T-cell (primary cell): ENCODE measurements at places on chromosomes 1 and 21.

DNA sequence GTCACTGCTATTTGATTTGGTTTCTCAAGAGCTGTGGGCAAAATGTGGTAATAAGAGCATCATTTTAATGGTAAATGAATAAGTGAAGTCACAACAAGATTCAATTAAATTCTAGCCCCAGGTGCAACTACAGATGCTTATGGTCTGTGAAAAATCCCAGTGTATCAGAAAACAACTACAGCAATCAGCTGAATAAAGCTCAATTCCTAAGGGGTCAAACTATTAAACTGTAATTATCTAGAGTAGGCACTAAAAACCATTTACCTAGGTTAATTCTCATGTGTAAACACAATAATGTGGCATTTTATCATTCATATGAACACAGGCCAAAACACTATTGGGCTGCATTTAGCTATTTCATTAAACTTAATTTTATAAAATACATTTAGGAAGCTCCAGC, 9.6 kb downstream of the TARBP1 start:
- DNase-seq = no peak

DNA sequence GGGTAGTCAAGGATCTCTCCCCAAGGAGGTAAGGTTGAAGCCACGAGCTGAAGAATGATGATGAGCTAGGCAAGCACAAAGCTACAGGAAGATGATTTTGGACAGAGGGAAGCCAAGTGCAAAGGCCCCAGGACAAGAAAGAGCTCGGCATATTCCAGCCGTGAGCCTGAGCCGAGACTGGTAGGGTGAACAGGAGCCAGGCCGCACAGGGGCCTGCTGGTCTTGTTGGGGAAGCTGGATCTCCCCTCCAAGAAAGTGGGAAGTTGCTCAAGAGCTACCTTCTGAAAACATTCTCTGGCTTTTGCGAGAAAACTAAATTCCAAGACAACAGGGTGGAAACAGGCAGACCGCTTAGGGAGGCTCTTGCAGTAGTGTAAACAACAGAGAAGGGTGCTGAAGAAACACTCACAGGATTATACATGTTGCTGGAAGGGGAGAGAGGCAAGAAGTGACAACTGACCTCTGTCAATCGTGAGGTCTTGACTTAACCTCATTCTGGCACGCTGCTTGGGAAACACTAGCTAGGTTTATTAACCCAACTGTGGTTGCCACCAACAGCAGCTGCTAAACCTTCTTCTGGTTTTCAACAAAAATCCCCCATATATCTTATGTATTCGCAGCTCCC, 625.2 kb downstream of the SMYD3 start:
- DNase-seq = no peak

- peak; percentile 83 for DNase-seq
Measured at GRCh38 chr1:153566414-153567371, 1.0 kb upstream of the S100A2 start.

- no peak for DNase-seq
Measured at GRCh38 chr1:178371235-178371634, 125.5 kb downstream of the CLEC20A start.

- no peak for DNase-seq
Measured at GRCh38 chr1:206738370-206739366, 31.9 kb upstream of the IL19 start.

DNA sequence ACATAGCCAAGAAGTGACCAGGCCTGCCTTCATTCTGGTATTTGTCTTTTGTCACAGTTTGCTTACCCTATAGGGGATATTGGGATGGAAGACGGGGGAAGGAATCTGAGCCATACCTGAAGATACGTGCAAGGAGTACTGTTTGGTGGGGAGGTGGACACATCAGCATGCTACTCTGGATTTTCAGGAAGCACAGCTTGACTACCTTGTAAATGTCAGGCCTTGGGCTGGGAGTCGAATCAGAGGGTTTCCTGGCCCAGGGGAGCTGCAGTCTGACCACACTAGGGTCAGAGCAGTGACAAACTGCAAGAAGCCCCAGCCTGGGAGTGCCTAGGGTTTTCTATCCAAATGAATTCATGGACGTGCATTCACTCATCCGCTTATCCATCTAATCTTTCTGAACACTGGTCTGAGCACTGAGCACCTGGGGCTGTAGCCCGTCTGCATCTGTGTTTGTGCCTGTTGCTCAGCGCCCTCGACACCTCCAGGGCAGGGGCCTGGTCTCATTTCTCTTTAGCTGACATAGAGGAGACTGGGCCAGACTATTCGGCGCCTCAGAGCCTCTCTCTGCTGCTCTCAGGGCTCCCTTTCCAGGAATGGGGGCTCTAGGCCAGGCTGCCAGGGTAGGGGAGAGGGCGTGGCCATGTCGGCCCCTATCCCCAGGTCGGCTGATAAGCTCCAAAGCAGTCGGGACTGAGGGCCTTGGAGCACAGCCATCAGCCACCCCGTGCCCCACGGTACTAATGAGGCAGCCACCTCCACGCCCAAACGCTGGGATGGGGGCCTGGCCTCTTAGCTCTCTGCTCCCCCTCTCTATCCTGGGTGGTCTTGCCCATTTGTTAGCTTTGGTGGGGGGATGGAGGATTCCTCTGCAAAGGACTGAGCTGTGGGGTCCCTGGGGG, 47.0 kb upstream of the SLC2A1 start:
- no peak for DNase-seq

- no peak for DNase-seq
Measured at GRCh38 chr1:111754984-111755330, 744 bp upstream of the DDX20 start.

DNA sequence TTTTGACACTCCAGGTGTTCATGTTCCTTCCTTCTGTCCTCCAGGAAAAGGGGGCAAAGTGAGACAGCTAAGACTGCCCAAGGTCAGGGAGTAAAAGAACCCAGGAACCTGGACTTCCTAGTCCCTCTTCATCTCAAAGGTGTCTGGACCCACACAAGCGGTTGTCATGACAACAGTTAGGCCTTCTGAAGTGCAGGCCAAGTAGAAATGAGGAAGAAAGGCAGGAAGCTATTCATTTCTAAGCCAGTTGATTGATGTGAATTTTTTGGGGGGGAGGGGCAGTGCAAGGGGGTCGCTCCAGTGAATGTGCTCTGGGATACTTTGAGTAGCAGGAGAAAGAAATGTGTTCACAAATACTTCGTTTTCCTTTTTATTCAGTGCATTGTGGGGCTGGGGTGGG, 114.3 kb downstream of the NAV1 start:
- no peak for DNase-seq

GRCh38 chr1:110393691-110394492, 3.1 kb upstream of the SLC16A4 start:
- DNase-seq = no peak

DNA sequence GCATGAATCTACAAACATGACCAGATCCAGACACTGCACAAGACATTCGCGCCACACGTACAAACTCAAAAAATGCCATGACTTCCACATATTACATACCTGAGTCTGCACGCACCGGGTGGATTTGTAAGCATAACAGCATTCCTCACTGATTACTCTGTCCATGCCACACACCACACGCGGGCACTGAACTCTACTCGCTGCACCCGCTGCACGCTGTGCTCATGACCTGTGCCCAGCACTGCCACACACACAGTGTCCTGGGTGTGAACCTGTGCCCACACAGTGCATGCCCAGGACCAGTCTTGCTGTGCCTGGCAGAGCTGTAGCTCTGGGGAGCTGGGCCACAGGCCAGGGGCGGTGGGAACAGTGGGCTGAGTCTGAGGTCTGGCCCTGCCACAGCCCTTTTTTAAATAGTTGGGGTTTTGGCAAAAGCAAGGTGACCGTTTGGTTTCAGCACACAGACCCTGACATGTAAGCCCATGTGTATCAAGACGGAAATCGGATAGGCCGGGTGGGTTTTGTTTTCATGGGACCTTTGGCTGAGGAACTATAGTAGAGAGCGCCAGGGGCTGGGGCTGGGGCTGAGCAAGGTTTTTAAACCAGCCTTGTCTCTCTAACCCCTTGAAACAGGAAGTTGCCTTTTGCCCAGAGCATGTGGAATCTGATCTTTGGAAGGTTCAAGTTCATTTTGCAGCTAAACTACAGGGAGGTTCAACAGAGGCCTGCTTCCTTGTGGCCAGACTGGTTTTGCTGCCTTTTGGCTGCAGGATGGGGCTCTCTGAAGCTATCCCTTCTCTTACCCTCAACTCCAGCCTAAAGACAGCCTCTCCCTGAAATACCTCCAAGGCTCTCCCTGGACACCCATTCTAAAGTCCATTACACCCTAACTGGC, 12.3 kb upstream of the GOLT1A start:
- no peak for DNase-seq
